ENCODE measurements at places on chromosomes 6 and 20.

DNA sequence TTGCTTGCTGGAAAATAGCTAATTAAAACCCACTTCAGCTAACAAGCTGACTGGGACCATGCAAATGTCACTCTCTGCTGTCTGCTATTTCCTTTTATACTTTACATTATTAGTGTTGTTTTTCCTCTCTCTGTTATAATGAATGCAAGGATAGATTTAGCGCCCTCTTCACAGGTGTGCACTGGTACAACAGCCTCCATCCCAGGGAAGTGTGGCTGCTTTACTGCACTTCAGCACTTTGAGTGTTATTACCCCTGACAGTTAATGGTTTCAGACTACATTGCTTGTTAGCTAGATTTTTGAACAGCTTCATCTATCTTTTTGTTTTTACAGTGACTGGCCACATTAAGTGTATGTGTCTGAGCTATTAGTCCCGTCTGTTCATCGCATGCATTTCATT is 405.7 kb downstream of the RNF144B start:
- DNase-seq: no peak

DNA sequence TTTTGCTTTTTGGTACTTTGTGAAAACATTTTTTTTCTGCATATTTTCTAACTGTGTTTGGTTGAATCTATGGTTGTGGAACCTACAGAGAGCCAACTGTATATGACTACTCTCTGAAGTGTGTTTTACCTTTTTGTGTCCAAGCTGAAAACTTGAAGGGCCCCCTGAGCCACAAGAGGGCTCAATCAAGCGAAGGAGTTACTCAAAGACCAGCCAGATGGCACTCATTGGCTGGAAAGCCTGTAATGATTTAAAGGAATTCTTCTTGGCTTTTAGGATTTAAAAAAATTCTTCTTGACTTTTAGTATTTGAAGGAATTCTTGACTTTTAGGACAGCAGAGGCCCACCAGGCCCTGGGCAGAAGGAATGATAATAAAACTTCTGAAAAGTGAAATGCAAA is 27.0 kb upstream of the ECI2 start:
- DNase-seq: no peak

GRCh38 chr6:83270971-83271719 is 78.0 kb downstream of the RWDD2A start:
- no peak for DNase-seq

DNA sequence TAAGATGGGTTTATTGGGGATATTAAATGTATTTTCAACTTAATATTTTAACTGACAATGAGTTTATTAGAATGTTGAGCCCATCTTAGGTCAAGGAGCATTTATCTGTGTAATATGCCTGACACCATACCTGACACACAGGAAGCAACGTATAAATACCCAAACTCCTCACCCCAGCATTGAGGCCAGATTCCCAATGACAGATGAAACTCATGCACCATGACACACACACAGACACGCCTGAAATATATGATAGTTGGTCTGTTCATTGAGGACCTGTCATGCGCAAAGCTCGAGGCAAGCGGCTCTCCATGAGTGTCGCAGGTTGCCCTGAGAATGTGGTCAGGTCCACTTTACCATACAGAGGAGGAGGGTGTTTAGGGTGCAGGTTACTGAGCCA is 64.1 kb downstream of the GFOD1 start:
- no peak for DNase-seq

DNA sequence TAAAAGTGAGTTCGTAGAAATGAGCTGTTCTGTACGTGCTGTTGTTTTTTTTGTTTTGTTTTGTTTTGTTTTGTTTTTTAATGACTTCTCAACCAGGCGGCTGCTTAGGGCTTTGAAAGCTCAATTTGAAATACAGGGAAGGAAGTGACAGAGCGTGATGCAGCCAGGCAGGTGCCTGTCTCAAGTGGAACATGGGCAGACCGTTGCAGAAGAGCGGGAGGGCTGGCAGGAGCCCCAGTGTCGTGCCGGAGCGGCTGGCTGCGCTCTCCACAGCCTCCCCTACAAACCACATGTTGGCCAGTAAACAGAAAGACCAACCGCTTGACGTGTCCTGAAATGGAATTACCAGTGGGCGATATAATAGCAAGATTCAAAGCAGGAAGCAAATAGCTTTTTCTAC is 164.9 kb upstream of the RREB1 start:
- DNase-seq: peak; percentile 99

GRCh38 chr20:10654250-10654610 is 19.6 kb downstream of the JAG1 start:
- DNase-seq: no peak

- no peak for DNase-seq
These were observed 610.4 kb downstream of the RFPL4B start for GRCh38 chr6:112957536-112957916.

- no peak for DNase-seq
These were observed 2.0 kb upstream of the NOL7 start for GRCh38 chr6:13613029-13613594.

DNA sequence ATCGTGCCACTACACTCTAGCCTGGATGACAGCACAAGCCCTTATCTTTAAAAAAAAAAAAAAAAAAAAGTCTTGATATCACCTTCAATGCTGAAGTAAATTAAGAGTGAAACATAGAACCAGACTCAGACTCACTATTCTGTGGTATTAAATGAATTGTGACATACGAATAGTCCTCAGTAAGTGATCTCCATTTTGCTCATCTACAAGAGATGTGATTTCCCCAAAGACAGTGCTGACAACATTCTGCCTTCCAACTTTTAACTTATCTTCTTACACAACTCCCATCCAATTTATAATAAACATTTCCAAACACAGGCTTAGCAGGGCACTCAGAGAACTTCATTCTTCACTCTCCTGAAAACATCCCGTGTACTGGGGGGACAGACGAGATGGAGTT is 8.0 kb downstream of the ZBTB24 start:
- DNase-seq: no peak

DNA sequence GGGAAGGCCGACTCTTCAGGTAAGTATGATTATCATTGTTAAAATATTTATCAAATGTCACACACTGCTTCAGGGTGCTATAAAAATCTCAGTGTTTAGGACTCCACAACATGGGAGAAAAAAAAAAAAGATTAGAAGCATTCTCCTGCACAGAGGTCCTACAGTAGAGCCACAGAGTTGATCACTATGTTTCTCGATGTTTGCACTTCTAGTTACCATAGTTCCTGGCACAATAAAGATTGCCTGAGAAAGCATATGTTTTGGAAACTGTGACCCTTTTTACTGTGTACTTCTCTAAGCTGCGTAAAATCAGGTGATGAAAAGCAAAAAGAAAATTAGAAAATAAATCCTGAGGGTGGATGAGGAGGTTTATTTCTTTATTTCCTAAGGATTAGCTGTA is 269.9 kb upstream of the SYNCRIP start:
- no peak for DNase-seq

DNA sequence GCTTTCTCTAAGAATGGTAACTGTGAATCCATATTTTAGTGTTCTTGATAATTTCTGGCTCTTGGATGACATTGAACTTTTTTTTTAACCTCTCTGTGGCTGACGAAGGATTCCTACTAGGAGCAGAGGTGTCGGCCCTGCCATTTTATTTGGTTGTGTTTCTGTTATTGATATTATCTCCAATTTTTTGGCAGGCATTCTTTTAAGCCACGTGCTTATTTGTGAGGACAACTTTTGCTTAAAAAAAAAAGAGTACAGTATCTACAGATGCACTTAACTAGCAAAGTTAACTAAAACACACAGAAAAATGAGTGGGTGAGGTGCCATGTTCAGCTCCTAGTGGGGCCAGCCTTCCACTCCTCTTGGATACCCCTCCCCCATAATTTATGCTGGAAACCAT is 1.1 kb downstream of the FANCE start:
- DNase-seq: no peak

DNA sequence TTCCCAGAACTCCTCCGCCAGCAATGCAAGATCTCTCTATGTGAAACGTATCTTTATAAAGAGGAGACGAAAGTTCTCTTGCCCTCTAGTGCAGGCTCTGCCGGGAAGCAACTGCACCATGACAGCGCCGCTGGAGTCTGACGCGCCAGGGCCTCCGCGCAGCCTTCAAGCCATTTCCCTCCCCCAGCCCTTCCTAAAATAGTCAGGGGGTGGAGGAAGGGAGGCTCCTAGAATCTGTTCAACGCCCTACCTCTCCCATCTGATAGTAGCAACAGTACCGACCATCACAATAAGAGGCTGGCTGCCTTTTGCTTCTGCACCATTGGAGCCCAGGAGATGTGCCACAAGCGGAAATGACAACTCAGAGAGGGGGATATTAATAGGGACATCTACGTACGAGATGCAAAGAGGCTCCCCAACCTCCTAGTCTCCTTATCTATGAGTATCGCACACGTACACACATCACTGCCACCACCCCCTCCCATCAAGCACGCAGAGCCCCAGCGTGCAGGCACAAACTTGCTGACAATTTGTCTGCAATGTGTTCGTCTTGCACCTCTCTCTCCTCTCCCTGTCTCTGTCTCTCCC is 1.0 kb downstream of the SYNE1 start:
- no peak for DNase-seq

DNA sequence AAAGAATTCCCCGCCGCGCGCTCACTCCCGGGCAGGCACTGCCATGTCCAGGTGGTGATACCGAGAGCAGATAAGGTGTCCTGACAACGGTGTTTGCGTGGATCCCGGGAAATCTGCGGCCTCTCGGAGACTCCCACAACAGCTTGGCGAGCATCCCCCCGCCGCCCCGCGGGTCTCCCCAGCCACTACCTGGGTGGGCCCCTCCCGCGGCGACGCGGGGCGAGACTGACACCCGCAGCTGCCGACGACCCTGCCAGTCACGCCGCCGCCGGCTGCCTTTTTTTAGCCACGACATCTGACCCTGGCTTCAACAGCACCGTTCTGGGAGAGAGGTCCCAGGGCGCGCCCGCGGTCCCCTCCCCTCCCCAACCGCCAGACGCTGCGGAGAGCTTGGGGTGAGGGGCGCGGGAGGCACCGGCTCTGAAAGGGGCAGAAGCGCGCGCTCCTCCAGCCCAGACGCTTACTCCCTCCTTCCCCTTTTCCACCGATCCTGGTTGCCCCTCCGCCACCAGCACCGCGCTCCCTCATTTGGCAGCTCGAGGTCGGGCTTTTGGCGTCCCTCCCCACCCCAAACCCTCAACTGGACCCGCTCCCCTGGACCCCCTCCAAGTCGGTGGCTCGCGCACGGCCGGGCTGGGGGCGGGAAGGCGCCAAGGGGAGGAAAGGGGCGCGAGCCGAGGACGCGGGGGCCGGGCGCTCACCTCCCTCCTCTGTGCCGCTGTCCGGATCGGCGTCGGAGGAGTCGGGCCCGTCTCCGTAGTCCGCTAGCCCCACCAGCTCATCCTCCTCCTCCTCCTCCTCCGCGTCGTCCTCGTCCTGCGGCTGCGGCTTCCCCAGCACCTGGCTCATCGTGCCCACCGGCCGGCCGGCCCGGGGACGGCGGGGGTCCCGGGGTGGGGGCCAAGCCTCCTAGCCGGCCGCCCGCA is 665 bp downstream of the RRAGD start:
- DNase-seq: peak; percentile 16

GRCh38 chr6:551829-552350 is 105.0 kb downstream of the HUS1B start:
- DNase-seq: no peak

- DNase-seq: no peak
These were observed 22.2 kb upstream of the ADGRG6 start for GRCh38 chr6:142279350-142280180.

DNA sequence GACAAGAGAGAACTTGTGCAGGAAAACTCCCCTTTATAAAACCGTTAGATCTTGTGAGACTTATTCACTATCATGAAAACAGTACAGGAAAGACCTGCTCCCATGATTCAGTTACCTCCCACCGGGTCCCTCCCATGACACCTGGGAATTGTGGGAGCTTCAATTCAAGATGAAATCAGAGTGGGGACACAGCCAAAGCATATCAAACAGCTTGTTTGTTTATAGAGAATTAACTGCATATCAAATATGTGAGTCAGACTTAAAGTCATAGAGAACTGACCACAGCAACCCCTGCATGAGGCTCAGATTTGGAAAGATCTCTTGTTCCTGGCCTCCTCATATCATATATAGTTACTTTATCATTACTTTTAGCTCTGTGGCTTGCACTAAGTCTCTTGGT is 29.1 kb upstream of the HDAC2 start:
- no peak for DNase-seq

DNA sequence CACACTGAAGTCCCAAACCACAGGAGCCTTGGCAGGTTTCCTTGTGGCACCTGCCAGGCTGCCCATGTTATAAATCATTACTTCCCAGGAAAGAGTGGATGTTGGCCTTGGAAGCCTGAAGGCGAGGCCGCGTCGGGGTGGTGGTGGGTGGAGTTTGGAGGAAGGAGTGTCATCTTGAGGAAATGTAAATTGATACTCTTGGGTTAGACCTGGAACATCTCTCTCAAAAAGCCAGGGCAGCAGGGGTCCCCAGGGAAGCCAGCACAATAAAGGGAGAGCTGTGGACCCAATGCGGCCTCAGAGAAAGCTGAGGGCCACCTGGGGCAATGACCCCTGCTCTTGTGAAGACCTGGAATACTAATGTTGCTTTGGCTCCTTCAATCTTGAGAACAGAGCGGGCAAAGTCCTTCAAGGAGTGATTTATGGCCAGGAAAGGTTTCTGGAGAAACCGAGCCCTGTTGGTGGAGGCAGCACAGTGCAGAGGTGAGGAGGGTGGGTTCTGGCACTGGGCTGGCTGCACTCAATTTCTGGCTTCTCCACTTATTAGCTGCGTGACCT is 26.3 kb upstream of the TRAF3IP2 start:
- DNase-seq: no peak

- no peak for DNase-seq
These were observed 30.2 kb upstream of the SGK1 start for GRCh38 chr6:134347885-134348805.

DNA sequence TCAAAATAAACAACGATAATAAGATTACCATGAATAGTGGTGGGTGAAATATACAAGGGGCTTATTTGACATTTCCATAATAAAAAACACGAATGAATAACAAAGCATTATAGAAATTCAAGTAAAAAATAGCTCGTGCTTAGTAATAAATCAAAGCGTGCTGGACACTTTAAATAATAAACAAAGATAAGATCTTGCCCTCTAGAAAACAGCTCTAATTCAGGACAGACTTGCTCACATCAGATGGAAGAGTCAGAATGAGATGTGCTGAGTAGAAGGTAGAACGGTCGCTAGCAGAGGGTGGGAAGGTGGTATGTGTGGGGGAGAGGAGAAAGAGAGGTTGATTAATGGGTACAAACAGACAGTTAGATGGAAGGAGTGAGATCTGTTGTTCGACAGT is 27.3 kb downstream of the PSMB1 start:
- no peak for DNase-seq

- DNase-seq: no peak
These were observed 7.7 kb upstream of the SCP2D1 start for GRCh38 chr20:18805881-18806280.

DNA sequence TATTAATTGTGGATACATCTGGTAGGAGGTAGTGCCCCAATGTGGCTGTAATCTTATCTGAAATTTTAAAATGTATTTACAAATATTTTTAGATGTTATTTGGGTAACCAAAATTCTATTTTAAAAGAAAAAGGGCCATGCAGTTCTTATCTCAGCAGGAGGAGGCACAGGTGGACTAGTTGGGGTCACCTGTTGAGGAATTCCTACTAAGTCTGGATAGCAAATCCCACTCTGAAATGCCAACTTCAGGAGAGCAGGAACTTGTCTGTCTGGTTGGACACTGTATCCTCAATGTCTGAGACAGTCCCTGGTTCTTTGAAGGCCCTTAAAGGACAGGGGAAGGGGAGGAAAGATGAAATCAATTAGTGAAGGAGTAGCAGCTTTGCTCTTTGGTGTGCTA is 82.6 kb downstream of the EYA2 start:
- no peak for DNase-seq

GRCh38 chr20:1300083-1300840 is 28.7 kb downstream of the SDCBP2 start:
- DNase-seq: no peak

- no peak for DNase-seq
These were observed 73.8 kb upstream of the ISM1 start for GRCh38 chr20:13147071-13147963.

All from NCI-H2029 treated with DMSO at 0.1 percent for 48 hours (cell line).